ENCODE measurements at places on chromosomes 12 and 14.

- no peak for DNase-seq
Measured at GRCh38 chr14:86404425-86404824, 874.5 kb downstream of the FLRT2 start.

- no peak for DNase-seq
Measured at GRCh38 chr12:107651571-107652449, 33.8 kb upstream of the PWP1 start.

DNA sequence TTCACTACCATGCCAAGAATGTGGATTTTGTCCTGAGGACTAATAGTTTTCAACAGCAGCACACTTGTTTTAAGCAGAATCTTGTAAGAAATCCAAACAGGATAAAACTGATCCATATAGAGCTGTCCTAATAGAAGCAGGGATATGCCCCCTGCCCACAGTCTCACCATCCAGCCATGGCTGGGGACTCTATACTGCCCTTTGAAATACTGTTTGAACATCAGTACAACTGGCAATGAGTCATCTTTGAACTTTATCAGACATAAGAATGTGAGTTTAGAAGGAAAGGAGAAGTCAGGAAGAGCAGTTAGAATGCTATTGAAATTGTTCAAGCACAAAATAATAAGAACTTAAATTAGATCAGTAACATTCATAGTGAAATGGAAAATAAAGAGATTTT is 3.8 kb upstream of the C12orf42 start:
- DNase-seq: no peak

- DNase-seq: no peak
Measured at GRCh38 chr12:26157001-26157400, 32.2 kb upstream of the BHLHE41 start.

DNA sequence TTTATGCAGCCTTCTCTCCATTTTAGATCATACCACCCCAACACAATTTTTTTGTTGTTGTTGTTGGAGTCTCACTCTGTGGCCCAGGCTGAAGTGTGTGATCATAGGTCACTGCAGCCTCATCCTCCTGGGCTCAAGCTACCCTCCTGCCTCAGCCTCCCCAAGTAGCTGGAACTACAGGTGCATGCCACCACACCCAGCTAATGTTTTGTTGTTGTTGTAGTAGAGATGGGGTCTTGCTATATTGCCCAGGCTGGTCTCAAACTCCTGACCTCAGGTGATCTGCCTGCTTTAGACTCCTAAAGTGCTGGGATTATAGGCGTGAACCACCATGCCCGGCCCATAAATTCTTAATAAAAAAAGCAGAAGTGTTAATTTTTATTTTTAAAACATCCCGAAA is 111.6 kb downstream of the PLXNC1 start:
- DNase-seq: no peak

DNA sequence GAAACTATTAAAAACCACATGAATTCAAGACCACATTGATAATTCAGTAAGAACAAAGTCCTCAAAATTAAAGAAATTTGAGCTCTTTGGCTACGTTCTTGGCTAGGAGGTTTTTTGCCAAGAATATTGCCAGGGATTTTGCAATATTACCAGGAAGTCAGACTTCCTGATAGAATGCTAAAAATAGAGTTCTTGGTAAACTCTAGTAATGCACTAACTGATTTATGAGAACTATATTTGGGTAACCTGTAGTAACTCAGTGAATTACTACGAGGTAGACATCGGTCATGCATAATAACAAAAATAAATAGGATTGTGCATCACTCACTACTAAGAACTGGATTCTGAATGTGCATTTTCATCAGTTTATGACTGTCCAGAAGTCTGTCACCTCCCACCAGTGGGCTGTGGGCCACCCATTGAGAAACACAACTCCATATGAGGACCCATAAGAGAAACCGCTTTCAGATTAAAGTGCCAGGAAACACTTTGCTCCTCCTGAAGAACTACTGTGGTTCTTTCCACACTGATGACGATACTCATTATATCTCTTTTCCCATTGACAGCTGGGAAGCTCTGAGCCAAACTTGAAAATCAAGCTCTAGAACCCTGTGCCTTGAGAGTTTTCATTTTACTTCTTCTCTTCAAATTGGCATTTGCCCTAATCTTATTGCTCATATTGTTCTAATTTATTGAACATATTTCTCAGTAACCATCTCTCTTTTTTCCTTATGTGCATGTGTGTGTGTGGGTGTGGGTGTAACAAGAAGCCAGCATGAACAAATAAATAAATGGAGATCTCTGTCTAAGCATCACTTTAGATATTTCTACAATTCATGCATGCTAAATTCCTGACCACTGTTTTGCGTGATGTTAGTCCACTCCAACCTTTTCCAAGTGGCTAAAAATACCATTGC is 116.6 kb downstream of the BCL11B start:
- no peak for DNase-seq

DNA sequence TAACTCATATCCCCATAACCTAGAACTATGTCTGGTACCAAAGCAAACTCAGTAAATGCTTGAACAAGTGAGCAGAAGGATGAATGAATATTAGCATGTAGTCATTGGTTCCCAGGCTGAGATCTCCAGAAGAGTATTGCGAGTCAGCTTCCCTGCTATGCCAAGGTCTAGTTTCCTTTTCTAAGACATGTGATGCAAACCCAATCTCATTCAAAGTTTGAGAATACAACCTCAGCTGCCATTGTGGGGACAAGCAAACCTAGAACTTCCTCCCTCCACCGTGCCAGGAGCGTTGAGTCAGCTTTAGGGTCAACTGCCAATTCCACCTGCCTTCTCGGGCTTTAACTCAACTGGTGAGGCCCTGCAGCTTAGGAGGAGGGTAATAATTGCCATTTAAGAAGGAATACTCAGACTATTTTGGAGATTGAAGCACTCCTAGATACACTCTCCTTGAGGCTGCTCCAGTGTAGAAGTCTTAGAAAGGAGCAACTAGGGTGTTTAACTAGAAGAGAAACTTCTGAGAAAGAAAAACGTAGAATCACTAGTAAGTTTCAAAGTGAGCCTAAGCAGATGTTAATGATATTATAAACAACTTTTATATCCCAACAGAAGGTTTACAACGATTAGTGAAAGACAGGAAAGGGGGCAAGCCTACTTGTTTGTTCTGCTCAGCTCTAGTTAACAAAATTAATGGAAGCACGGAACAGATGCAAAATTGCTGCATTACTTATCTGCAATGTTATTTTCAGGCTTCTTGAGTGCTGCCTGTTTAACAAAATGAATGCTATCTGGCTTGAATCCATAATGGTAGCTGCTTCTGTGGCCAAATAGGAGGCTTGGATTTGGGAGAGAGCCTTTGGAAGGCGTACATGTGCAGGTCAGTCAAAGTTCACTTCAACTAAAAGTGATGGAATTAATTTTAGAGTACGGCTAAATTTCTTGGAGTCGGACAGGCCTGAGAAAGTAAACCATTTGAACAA is 96.9 kb downstream of the HELB start:
- no peak for DNase-seq

- DNase-seq: no peak
Measured at GRCh38 chr14:67059596-67059995, 129.6 kb upstream of the GARIN2 start.

DNA sequence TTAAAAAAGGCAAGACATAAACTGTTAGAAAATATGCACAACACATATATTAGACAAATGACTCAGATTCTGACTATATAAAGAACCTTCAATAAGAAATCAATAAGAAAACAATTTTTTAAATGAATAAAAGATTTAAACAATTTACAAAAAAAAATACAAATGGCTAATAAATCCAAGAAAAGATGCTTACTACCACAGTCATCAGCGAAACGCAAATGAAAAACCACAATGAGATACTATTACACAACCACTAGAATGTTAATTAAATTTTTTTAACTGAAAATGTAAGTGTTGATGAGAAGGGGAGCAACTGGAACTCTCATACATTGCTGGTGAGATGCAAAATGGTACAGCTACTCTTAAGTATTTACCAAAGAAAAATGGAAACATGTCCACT is 24.4 kb downstream of the OSBPL8 start:
- no peak for DNase-seq

DNA sequence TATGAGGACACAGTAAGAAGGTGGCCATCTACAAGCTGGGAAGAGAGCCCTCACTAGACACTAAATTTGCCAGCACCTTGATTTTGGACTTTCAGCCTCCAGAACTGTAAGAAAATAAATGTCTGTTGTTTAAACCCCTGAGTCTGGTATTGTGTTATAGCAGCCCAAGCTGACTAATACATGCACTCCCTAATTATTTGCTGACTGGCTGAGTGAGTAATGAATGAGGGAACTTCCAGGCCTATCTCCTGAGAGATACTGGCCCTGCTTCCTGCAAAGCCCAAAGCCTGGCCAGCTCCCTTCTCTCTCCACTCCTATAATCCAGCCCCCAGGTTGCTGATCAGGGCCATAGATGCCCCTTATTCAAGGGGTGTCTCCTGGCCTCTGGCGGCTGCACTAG is 120.0 kb upstream of the NOS1 start:
- DNase-seq: no peak

Data from stimulated activated CD8-positive, alpha-beta memory T cell treated with anti-CD3 and anti-CD28 coated beads, Interleukin-4, amount 100 ng/mL, for 4 hours (primary cell).